ENCODE measurements at places on chromosomes 2 and 18.

DNA sequence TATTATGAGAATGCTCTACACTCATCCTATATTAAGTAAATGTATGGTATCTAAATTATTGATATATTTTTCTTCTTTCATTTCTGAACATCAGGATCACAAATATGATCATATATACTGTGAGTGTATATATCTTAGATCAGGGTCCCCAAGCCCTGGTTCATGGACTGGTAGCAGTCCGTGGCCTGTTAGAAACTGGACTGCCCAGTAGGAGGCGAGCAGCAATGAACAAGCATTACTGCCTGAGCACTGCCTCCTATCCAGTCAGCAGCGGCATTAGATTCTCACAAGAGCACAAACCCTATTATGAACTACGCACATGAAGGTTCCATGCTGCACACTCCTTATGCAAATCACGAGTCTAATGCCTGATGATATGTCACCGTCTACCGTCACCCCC is 1247.1 kb upstream of the NXPH2 start:
- no peak for DNase-seq

GRCh38 chr2:85091838-85092237 is 41.4 kb upstream of the TCF7L1 start:
- DNase-seq = no peak

DNA sequence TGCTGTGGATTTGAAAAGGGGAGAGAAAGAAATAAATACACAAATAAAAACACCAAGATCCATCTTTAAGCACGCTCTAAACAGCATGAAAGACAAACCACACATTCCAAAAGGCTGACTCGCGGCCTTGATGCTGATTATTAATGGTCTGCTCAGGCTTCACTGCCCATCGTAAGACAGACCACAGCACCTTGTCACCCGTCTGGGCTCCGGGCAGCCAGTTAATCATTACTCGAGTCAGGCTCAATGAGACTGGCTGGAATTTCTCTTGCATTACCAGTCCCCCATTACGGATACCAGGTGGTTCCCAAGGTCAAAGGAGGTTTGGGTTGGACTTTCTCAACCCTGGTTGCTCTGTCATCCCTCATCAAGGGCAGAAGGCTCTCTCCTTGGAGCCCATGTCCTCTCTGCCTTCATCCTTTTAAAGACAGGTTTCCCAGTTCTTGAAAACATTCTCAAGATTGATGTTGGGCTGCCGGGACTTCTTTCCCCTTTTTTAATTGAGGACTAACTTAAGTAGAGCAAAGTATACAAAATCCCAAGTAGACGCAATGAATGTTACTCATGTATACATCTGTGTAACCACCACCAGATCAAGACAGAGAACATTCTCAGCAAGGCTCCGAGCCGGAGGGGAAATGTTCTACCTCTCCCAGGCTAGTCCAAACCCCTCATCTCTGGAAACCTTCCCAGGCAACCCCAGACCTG is 8.1 kb downstream of the SMAD7 start:
- DNase-seq = no peak

GRCh38 chr2:212494418-212495020 is 44.1 kb downstream of the ERBB4 start:
- DNase-seq = no peak

- DNase-seq = no peak
Observed at GRCh38 chr18:45482286-45482685, 133.0 kb upstream of the SLC14A2 start.

DNA sequence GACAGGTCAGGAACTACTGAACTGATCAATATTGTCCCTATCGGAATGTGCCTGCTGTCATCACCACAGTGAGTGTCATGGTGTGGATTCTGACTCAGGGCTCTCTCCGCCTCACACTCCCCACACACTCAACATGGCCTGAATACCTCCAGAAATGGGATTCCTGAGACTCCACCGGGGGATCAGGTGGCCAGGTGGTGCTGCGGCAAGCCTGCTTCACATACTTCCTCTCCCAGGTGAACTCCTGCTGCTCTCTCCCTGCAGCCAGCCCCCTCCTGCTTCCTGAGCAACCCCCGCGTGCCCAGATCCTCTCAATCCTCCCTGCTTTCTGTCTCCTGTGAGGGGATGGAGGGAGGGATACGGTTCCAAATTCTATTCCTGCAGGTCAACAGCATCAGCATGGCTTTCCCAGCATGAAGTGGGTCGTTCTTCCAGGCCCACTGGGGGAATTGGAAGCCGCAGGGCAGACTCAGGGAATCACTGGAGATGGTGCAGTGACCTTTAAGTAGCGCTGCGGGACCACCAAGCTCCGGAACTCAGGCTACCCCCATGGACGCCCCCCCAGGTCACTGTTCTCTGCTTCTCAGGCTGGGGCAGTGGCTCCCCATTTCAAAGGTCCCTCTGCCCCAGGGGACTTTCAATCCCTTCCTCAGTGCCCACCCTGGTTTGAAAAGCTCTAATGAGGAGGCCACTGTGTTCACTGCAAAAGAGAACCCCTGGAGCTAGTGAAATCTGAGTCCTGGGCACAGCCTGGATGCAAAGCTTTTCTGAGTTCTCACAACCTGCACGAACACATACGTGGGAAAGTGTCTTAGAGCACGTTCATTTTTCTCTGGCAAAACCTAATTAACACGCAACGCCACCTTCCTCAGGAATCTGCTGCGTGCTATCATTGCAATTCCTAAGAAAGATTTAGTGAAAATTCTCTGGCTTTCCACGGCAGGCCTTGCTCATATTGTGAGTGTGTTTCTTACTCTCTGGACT is 168.4 kb downstream of the ZFP36L2 start:
- no peak for DNase-seq

DNA sequence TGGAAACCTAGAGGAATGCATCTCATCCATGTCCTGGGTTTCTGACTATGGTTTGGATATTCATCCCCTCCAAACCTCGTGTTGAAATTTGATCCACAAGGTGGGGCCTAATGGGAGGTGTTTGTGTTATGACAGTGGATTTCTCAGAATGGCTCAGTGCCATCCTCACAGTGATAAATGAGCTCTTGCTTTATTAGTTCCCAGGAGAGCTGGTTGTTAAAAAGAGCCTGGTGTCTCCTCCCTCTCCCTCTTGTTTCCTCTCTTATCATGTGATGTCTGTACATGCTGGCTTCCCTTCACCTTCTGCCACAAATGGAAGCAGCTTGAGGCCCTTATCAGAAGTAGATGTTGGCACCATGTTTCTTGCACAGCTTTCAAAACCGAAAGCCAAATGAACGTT is 424.3 kb downstream of the DCC start:
- DNase-seq = no peak

DNA sequence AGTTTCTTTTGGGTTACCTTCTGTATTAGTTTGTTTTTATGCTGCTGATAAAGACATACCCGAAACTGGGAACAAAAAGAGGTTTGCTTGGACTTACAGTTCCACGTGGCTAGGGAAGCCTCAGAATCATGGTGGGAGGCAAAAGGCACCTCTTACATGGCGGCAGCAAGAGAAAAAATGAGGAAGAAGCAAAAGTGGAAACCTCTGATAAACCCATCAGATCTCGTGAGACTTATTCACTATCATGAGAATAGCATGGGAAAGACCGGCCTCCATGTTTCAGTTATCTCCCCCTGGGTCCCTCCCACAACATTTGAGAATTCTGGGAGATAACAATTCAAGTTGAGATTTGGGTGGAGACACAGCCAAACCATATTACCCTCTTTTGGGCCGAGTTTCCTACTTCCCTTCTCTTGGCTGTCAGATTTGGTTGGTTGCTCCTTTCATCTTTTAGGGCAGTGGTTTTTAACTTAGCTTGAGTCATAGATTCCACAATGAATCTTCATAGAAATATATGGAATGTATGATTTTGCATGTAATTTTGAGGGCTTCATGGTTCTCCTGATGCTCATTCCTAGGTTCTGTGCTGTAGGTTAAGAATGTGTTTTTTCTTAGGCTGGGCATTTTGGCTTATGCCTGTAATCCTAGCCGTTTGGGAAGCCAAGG is 44.2 kb downstream of the CEP192 start:
- no peak for DNase-seq

- no peak for DNase-seq
Observed at GRCh38 chr18:32386471-32386870, 84.2 kb downstream of the GAREM1 start.

DNA sequence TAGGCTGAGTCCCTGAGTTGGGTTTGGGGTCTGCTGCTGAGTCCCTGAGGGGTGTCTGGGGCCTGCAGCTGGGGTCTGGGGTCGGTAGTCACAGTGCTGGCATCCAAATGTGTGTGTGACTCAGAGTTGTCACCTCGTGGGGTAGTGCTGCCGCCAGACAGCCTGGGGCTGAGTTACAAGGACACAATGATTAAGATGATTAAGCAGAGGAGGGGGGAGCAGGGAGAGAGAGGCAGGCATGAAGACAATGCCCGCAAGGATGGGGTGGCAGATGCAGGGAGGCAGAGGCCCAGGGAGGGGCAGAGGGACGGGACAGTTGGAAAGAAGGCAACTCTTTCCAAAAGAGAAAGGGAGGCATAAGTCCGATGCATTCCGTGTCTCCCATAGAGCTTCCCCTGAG is 120.2 kb downstream of the CELF4 start:
- DNase-seq = no peak

DNA sequence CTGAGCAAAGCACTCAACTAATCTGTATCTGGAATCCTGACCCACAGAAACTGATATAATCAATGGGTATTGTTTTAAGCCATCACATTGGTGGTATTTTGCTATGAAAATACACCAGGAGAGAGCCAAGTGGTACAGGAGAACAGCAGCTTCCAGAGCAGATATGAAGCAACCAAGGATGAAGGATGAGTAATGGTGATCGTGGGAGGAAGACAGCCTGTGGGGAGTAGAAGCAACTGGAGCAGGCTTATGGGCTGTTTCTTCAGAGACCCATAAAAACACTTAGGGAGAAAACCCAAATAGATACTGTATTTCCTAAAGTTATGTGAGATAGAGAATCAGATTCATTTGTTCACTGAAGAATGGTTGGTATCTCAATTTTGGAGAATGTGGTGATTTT is 330.8 kb downstream of the NUP35 start:
- no peak for DNase-seq

Measured in T-helper 22 cell (primary cell).